ENCODE measurements at places on chromosomes 5 and 9. TPM values are rescaled to one million over a fixed set of nuclear protein-coding genes. Genes with fewer than 3 reads are reported as not detected.

- peak; percentile 54 for DNase-seq
- no peaks in the 10 kb centered on the region for H3K36me3 ChIP-seq
- no peak overlapping the region for H3K4me3 ChIP-seq
Observed at GRCh38 chr5:125295405-125295872, 549.0 kb upstream of the ZNF608 start.

GRCh38 chr5:104171958-104172690 is 609.5 kb upstream of the NUDT12 start:
- no peak overlapping the region for H3K27ac ChIP-seq
- DNase-seq, result no peak
- H3K36me3 ChIP-seq, result no peaks in the 10 kb centered on the region
- H3K4me3 ChIP-seq, result no peak overlapping the region
- no peaks in the 10 kb centered on the region for H3K27me3 ChIP-seq
- H3K4me1 ChIP-seq, result no peaks in the 10 kb centered on the region

Gene GABRB2
- total RNA-seq, result under 0.01 TPM

- DNase-seq, result no peak
- H3K4me1 ChIP-seq, result no peaks in the 10 kb centered on the region
- H3K4me3 ChIP-seq, result no peak overlapping the region
- H3K27ac ChIP-seq, result no peak overlapping the region
- H3K27me3 ChIP-seq, result no peaks in the 10 kb centered on the region
Observed at GRCh38 chr5:118531276-118531675, 457.1 kb downstream of the DTWD2 start.

DNA sequence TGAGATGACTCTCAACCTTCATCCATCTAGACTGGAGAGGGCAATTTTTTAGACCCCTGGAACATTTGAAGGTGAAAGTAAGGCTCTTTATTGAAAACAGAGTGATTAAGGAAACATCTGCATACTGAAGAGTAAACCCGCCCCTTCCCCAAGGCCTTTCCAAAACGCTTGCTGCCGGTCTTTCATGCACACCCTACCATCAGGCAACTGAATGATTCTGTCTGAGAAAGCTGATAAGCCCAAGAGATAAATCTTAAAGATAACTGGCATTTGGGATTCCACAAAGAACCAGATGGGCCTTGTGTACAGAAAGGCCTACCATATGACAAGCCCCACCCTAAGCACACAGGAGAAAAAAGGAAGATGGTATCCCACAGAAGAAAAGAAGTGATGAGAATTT is 54.4 kb upstream of the PIK3R1 start:
- no peak overlapping the region for H3K27ac ChIP-seq
- no peak overlapping the region for H3K4me3 ChIP-seq
- no peaks in the 10 kb centered on the region for H3K4me1 ChIP-seq
- DNase-seq, result no peak
- H3K27me3 ChIP-seq, result no peaks in the 10 kb centered on the region

All from fibroblast of lung (primary cell).